Gastrocnemius medialis (tissue), 4 donors: ENCODE measurements at places on chromosomes 2 and 18.

GRCh38 chr2:54545702-54546450 is 89.7 kb downstream of the SPTBN1 start:
- no peak for DNase-seq

DNA sequence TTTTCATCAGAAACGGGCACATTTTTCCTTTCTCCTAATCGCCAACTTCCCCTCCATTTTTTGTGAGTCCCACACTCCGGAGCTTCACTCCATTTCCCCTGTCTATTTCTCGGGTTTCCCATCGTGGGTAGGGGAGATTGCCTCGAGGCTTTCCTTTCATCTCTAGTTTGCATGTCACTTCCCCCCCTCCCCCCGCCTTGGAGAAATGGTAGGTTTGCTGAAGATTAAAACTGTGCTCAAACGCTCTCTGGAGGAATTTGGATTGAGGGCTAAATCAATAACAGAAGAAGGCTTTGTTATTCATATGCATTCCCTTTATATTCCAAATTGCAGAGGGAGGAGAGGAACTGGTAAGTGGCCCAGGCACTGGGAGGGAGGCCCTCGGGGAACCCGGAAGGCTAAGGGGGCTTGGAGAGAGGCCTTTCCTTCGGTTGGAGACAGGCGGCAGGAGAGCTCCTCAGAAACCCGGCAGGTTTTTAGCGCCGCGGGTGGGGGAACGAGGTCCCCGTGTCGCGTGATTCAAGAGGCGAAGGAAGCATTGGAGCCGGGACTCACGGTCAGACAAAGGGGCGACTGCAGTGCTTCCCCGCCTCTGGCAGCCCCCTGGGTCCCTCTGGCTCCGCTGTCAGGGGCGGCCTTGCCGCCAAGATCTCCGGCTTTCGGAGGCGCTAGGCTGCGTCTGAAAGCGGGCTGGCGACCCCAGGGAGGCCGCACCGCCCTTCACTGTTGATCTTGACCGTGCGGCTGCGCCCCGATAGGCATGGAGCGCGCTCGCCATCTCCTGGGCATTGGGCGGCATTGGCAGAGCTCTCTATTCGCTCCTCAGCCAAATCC is 2.4 kb upstream of the HOXD12 start:
- DNase-seq: no peak

DNA sequence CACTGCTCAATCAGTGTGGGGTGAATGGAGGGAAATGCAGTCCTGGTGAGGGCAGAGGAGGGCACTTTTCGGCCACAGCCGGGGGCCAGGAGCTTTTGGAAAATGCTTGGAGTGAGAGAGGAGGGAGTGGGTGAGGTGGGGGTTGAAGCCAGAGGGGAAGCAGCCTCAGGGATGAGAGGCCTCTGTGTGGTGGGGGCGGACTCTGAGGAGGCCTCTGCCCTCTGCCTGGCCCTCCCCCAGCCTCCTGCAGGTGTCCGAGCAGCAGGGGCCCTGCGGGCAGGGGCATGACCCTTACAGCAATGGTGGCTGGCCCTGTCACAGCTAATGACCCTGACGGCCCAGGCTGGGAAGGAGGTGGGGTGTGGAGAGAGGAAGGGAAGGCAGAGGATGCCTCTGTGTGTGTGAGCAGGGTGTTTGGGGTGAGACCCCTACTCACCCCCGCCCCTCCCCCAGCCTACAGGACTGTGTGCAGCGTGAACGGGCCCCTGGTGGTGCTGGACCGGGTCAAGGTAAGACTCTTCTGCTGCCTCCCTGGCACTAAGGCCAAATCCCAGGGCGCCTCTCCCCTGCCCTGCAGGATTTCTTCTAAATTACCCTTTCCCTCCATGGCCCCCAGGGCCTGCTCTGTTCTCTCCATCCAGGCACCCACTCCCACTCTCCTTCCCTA is 7.6 kb downstream of the ATP6V1B1 start:
- no peak for DNase-seq

DNA sequence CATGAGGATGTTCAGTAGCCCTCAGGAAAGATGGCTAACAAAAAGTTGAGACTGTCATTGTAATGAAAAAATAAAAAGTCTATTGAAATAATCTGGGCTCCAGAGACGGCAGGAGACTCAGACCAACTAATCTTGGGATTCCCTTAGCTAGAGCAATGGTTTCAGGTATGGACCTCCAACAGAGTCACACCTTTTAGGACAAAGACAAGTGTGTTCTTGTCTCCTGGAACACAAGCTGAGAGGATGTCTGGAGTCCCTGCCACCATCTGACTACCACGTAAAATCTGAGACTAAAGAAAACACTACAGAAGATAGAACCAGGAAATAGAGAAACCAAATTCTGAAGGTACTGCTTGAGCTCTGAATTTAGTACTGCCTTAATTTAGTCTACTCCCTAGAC is 103.3 kb upstream of the RBBP8 start:
- DNase-seq: no peak

- DNase-seq: no peak
Measured at GRCh38 chr2:71599038-71599437, 145.7 kb downstream of the DYSF start.

- DNase-seq: no peak
Measured at GRCh38 chr2:96489663-96490062, 15.5 kb downstream of the NEURL3 start.

DNA sequence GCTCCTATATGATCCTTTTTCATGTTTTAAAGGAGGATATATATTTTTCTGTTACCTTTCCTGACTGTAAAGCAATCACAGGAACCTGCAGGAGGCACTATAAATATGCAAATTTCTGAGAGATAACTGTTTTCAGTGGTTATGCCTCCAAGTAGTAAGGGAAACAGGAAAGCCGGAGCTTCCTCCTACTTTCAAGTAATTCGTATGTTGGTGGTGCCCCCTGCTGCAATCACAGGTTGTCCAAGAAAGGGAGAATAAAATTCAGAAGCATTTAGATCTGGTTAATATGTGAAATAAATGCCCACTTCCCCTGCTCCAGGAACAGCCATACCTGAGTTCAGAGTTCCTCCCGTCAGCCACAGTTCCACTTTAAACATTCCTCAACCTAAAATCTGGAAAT is 12.0 kb upstream of the BCL11A start:
- DNase-seq: no peak

DNA sequence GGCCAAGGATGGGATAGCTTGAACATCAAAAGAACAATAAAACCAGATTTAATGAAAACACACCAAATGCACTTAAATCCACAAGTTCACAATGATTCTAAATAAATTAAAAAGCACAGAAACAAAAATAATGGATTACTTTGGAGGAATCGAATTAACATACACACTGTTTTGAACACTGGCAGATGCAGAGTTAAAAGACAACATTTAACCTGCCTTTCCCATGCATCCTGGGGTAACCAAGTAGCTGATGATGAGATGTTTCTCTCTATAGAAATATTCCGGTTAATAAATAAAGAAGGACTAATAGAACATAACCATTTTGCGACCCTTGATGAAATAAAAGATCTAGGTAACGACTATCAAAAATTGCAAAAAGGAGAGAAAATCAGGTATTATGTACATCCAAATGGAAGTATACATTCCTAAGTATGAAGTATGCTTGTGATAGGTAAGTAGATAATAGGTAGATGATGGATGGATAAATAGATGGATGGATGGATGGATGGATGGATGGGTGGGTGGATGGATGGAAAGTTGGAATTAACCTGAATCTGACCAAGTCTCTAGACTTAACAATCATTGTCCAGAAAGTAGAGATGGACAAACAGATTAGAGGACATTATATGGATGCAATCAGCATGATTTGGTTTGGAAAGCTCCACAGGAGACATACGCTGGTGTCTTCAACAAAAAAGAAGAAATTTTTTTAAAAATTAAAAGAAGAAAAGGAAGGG is 57.4 kb upstream of the MYCN start:
- DNase-seq: no peak

DNA sequence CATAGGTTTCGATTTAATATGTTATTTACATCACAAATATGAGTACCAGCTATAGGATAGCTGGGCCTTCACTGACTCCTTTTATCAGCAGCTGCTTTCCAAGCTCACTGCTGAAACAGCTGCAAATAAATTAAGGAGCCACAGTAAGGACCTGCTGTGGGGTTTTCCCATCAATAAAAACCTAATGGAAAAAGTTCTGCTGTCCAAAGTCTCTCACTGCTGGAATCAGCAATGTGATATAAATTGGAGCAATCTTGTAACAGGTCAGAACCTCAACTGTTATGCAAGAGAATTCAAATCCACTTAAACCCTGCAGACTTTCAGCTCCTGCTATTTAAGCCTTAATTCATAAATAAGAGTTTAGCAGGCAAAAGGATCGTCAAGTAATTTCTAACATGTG is 61.3 kb downstream of the NEB start:
- DNase-seq: no peak

DNA sequence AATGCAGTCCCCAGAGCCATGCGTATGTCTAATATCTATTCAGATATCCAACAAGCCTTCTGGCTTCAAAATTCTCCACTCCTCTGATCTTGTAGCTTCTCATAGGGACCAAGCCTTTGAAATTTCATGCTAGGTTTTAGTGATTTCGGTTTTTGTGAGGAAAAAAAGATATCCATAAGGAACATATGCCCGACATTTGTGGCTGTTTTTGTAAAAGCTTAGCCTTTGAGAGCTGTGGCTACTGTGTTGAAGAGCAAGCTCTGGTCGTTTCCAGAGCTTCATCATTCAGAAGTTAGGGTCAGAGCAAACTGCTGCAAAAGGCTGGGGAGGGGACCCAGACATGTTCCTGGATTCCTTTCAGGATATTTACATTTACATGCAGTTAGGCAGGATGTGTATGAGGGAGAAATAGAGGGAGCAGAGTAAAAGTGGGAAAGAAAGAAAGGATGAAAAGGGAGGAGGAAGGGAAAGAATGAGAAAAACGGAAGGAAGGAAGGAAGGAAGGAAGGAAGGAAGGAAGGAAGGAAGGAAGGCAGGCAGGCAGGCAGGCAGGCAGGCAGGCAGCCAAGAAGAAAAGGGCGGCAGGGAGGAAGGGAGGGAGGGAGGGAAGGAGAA is 70.2 kb downstream of the NCKAP5 start:
- no peak for DNase-seq

- no peak for DNase-seq
Measured at GRCh38 chr18:74456349-74457042, 612 bp downstream of the DIPK1C start.

DNA sequence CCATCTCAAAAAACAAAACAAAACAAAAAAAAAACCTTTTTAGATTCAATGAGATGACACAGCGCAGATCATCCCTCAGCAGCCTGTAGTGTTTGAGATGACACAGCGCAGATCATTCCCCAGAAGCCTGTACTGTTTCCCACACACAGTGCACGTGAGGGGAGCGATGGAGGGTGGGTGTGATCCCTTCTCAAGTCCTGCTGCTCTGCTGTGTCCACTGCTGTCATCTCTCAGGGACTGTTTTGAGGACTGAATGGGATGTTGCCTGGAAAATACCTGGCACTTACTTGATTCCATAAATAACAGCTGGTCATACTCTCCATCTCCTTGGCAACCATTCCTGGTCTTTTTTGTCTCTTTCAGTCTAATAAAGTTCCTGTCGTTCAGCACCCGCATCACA is 25.7 kb downstream of the TGOLN2 start:
- no peak for DNase-seq

GRCh38 chr2:163347982-163348856 is 387.6 kb downstream of the FIGN start:
- DNase-seq: peak; percentile 31

DNA sequence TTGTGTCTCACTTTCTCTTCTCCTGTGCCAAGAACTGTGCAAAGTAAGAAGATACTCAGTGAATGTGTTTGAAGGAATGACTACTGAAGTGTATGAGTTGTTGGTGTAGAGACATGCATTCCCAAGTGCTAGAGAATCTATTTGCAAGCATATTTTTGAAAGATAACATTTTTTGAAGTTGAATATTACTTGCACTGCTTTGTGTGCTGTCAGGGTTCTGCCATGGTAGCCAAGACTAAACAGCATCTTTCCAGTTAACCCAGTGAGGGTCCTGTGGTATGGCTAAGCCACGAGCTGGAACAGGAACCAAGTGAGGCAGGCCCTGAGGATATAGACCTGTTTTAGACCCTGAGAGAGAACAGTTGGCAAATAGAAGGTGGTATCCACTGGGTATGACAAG is 35.2 kb upstream of the EFEMP1 start:
- DNase-seq: no peak

- no peak for DNase-seq
Measured at GRCh38 chr2:61327173-61327572, 143.7 kb downstream of the USP34 start.

DNA sequence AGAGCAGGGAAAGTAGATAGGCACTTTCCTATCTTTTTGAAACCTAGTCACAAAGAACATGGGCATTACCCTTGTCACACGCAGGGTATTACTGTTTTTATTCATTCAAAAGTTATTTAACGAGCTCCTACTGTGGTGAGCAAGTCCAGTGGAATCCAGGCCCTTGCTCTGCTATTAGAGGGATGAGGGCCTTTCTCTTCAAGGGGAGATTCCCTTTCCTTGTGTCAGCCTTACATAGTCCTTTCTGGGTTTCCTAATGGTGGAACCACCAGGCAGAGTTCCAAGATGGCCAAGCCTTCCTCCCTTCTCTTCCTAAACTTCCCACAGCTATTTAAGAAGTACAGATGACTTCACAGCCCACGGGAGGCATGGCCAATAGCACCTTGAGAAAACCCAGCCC is 64.6 kb downstream of the SPTBN1 start:
- no peak for DNase-seq

GRCh38 chr2:109067631-109068125 is 61.3 kb upstream of the SH3RF3 start:
- DNase-seq: no peak

DNA sequence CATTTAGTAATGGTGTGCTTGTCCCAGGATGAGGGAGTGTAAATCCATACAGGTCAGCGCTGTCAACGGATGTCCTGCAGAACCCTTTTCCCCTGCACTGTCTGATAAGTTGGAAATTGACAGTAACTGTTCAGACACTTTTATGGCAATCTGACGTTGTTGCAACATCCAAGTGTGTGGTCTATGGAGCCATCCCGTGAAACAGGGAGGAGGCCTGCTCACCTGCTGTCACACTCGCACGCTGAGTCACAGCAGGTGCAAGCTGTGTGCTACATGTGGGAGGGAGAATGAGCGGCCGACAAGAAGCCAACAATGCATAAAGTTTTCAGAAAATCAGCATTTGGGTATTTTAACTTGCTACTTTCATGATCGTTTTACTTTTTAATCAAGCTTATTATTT is 43.7 kb upstream of the RMDN2 start:
- DNase-seq: no peak

- peak; percentile 38 for DNase-seq
Measured at GRCh38 chr18:12278741-12279682, 24.9 kb downstream of the CIDEA start.
